Esophagus muscularis mucosa (tissue), 4 donors: ENCODE measurements at places on chromosomes 7 and 10. TPM values are rescaled to one million over a fixed set of nuclear protein-coding genes. Genes with fewer than 3 reads are reported as not detected.
A peak's percentile ranks its signal among the peaks of the same experiment; 100 is the strongest.

GRCh38 chr10:119893074-119893473 is 544 bp downstream of the SEC23IP start:
- peaks cover 54% of the 10 kb centered on the region for H3K4me1 ChIP-seq
- peak overlapping the region; percentile 87 for H3K4me3 ChIP-seq
- H3K27me3 ChIP-seq, result no peaks in the 10 kb centered on the region
- no peak for DNase-seq
- H3K36me3 ChIP-seq, result peaks cover 4% of the 10 kb centered on the region
- peak overlapping the region; percentile 93 for H3K27ac ChIP-seq

DNA sequence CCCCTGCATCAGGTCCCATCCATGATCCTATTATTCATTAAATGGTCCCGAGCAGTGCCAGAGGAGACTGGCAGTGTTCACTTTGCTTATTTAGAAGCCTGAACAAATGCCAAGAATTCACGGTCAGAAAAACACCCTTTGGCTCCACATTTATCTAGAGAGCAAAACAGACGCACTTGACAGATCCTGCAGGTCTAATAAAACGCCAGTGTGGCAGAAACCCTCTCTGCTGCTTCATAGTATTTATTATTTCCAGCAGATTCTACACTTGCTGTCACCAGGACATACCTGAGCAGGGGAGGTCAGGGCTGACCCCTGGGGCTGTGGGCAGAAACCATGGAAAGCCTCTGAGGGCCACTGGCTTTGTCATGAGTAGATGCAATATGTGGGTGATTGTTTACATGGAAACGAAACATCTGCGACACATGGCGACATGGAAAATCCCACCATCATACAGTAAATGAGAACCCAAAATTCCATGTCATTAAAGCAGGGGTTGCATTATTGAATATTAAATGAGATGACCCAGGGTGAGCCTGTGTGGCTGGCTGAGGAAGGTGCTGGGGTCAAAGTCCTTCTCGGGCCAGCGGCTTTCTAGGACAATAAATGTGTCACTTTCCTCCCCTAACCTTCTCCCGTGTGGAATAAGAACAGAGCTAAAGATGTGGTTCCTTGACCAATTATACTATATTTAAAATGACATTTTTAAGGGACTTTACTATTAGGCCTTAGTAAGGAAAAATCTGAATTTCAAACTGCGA is 205.9 kb upstream of the SVIL start:
- no peak overlapping the region for H3K4me3 ChIP-seq
- peak overlapping the region; percentile 86 for H3K27ac ChIP-seq
- DNase-seq, result no peak
- no peaks in the 10 kb centered on the region for H3K27me3 ChIP-seq

Gene SLC29A4
- 2.5 TPM for total RNA-seq

DNA sequence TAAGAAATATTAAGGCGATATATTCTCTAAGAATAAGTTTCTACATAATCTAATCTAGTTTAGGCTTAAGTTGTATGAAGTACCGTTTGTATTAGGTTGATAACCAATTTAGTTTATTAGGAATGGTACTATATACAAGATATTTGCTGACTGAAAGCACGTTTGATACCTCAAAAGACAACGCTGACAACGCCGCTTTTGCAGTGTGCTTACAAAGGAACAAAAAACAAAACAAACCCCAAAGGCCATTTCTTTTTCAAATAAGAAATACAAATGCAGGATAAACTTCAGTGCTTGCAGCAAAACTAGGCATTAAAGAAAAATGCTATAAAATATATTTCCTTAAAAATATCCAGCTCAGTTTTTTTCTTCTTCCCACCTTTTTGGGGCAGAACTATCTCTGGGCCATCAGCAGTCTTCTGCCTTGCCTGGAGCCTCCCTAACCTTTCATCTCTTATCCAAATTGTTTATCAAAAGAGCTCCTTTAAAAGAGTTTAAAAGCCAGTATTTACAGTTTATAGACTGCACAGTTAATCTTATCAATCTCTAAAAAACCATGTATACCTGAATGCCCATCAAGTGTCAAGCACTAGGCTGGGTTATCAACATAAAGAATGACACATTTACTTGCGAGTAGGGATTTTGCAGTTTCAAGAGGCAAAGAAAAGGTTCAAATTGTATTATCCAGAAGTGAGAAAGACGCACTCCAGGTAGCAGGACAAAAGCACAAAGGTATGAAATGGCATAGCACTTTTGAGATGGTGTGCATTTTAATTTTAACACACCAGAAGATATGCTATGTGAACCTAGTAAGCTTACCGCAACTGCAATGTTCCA is 4.1 kb upstream of the KMT2E start:
- no peaks in the 10 kb centered on the region for H3K36me3 ChIP-seq
- no peak for DNase-seq
- H3K4me1 ChIP-seq, result peaks cover 58% of the 10 kb centered on the region
- peak overlapping the region; percentile 100 for H3K27ac ChIP-seq
- no peaks in the 10 kb centered on the region for H3K27me3 ChIP-seq

Gene CYP2C19
- total RNA-seq, result not detected

Gene AGR2
- total RNA-seq, result not detected

Gene UCMA
- total RNA-seq, result not detected

Gene TMEM176B
- total RNA-seq, result 51.6 TPM

DNA sequence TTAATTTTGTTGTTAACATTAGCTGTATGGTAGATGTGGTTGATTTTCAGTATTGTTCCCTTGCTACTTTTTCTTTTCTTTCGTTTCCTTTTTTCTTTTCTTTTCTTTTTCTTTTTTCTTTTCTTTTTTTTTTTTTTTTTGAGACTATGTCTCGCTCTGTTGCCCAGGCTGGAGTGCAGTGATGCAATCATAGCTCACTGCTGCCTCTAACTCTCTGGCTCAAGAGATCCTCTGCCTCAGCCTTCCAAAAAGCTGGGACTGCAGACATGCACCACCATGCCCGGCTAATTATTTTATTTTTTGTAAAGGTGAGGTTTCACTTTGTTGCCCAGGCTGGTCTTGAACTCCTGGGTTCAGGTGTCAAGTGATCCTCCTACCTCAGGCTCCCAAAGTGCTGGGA is 14.4 kb downstream of the SLC26A3 start:
- H3K4me1 ChIP-seq, result peaks cover 35% of the 10 kb centered on the region
- no peak for DNase-seq
- H3K27me3 ChIP-seq, result no peaks in the 10 kb centered on the region
- no peak overlapping the region for H3K27ac ChIP-seq
- no peaks in the 10 kb centered on the region for H3K36me3 ChIP-seq

DNA sequence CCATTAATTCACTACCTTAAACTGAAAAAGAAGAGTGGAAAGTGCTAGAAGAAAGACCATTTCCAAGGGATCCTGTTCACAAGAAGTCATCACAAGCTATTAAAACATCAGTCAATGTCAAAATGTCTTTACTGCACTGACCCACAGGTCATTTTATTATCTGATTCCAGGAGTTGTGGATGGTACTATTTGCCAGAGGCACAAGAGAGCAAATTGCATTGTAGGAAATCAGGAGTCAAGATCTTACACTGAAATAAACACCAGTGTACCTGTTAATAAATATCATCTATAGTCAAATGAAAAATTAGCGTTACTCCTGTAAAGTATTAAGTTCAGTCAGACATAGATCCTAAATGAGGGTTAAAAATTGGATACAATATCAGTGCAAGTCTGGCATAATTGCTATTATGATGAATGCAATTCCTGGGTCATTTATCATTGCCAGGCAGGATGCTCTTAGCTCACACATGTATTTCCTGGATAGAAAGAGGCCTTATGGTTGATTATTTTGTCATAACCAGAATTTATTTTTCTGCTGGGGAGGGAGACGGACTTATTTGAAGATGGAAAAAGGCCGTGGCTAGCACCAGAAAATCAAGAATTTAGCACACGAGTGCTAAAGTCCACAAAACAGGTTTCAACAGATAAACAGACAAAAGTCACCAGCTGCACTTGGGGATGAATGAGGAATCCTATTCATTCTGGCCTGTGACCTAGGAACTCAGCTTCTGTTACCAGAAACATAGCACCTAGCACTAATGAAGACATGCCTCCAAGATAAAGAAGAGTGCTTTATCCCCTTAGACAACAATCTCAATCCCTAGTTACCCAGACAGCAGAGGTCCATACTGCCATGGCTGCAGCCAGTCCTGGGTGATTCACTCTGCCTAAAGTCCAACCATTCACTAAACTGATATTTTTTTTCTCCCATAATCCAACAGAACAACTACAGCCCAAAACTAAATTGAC is 683.1 kb upstream of the POM121L12 start:
- H3K4me3 ChIP-seq, result no peak overlapping the region
- DNase-seq, result no peak
- no peaks in the 10 kb centered on the region for H3K4me1 ChIP-seq
- no peaks in the 10 kb centered on the region for H3K27me3 ChIP-seq

DNA sequence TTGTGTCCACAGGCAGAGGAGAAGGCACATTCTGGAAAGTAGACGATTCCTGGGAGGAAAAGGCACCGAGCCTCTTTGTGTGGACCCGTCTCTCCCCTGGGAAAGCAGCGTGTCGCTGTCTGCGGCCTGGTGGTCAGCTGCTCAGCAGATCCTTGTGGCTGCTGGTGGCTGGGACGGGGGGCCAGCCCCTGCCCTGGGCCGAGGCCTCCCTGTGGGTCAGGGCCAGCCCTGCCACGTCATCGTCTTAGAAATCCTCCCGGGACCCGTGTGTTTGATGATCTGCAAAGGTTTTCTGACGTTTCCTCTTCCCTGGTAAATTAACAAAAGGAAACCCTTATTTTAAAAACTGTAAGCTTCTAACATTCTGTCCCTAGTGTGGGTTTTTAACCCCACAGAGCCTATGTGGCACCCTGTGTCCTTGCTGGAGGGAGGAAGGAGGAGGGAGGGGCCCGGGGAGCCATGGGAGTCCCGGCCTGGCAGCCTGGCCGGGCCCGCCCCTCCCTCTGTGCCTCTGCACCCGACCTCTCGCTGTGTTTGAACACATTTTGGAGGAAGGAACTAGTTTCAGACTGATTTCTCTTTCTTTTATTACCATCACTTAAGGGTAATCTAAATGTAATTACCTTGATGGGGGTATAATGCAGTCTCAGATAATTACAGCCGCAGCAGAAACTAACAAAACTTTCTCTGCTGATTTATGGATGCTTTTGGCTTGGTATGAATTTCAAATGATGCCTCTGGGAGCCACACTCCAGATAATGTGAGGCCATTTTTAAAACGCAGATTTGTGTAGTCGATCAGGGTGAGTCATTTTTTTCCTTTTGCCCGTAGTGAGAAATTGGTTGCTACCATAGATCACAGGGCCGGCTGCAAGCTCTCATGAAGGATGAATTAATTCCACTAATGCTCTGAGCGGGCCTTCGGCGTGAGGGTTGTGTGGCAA is 85.5 kb downstream of the NKX6-2 start:
- H3K4me1 ChIP-seq, result peaks cover 36% of the 10 kb centered on the region
- H3K4me3 ChIP-seq, result peak overlapping the region; percentile 2
- H3K27ac ChIP-seq, result peak overlapping the region; percentile 72
- no peak for DNase-seq
- H3K27me3 ChIP-seq, result no peaks in the 10 kb centered on the region
- H3K36me3 ChIP-seq, result peaks cover 57% of the 10 kb centered on the region

- H3K27ac ChIP-seq, result no peak overlapping the region
- no peaks in the 10 kb centered on the region for H3K27me3 ChIP-seq
- H3K36me3 ChIP-seq, result no peaks in the 10 kb centered on the region
- no peak overlapping the region for H3K4me3 ChIP-seq
- DNase-seq, result no peak
Observed at GRCh38 chr10:11448190-11448544, 163.3 kb downstream of the USP6NL start.

Gene OR9A2
- total RNA-seq, result not detected

GRCh38 chr10:58704226-58704625 is 191.6 kb downstream of the BICC1 start:
- no peak for DNase-seq
- H3K36me3 ChIP-seq, result no peaks in the 10 kb centered on the region
- H3K4me1 ChIP-seq, result peaks cover 72% of the 10 kb centered on the region
- H3K27ac ChIP-seq, result peak overlapping the region; percentile 58
- H3K27me3 ChIP-seq, result no peaks in the 10 kb centered on the region
- no peak overlapping the region for H3K4me3 ChIP-seq

DNA sequence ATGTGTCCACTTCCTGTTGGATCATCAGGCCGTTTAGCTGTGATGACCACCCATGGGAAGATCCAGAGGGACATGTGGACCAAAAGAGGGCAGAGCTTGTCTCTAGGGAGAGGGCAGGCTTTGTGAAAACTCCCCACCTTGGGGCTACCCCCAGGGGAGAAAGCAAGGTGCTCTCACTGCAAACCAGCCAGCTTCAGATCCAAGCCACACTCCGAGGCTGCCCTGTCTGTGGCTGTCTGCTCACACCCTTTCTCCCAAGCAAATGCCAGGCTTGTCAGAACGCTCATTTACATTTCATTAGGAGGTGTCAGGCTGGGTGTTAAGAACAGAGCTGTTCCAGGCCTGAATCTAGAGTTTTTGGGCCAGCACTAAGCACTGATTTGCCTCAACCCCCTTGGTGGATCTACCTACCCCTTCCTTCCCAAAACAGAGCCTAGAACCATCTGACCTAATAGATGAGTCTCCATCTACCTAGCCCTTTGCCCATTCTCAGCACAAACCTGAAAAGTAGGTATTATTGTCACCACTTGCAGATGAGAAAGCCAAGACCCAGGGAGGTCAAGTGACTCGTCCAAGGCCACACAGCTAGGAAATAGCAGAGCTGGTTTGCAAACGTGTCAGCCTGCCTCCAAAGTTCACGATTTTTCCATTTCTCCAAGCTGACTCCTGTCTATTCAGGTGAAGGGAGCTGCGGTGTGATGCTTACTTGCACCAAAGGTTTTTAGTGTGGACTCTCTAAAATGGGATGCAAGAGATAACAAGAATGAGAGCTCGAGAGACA is 130.9 kb downstream of the EMX2 start:
- H3K27me3 ChIP-seq, result no peaks in the 10 kb centered on the region
- DNase-seq, result no peak
- no peak overlapping the region for H3K27ac ChIP-seq
- no peaks in the 10 kb centered on the region for H3K36me3 ChIP-seq
- H3K4me3 ChIP-seq, result no peak overlapping the region

GRCh38 chr10:89053555-89053954 is 63.0 kb downstream of the FAS start:
- no peak overlapping the region for H3K4me3 ChIP-seq
- no peak overlapping the region for H3K27ac ChIP-seq
- no peak for DNase-seq
- no peaks in the 10 kb centered on the region for H3K27me3 ChIP-seq

Gene GRID2IP
- not detected for total RNA-seq

- H3K4me3 ChIP-seq, result no peak overlapping the region
- H3K36me3 ChIP-seq, result no peaks in the 10 kb centered on the region
- no peaks in the 10 kb centered on the region for H3K27me3 ChIP-seq
- H3K27ac ChIP-seq, result no peak overlapping the region
- DNase-seq, result no peak
Observed at GRCh38 chr7:8881916-8882315, 448.5 kb downstream of the NXPH1 start.

Gene TAS2R5
- total RNA-seq, result 2.1 TPM

DNA sequence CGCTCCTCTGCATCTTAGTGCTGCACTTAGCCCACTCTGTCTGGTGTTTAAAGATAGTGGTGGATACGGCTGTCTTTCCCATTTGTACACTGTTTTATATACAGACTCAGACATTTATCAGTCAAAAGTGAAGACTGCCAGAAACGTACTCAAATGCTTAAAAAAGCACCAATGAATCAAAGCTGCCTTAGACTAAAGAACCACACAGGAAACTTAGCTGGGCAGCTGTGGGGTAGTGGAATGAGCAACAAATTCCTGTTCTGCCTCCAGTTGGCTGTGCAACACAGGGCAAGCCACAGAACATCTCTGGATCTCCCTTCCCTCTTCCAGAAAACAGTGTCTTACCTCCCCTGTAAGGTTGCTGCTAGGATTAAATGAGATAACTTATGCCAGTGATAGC is 76.0 kb downstream of the ATXN7L1 start:
- no peak overlapping the region for H3K4me3 ChIP-seq
- H3K36me3 ChIP-seq, result no peaks in the 10 kb centered on the region
- H3K27me3 ChIP-seq, result no peaks in the 10 kb centered on the region

Gene SUN3
- total RNA-seq, result not detected
